Neural progenitor cell (in vitro differentiated cells): ENCODE measurements at places on chromosomes 12 and 14.

GRCh38 chr12:85835426-85836196 is 598 bp downstream of the RASSF9 start:
- DNase-seq, result peak; percentile 12

DNA sequence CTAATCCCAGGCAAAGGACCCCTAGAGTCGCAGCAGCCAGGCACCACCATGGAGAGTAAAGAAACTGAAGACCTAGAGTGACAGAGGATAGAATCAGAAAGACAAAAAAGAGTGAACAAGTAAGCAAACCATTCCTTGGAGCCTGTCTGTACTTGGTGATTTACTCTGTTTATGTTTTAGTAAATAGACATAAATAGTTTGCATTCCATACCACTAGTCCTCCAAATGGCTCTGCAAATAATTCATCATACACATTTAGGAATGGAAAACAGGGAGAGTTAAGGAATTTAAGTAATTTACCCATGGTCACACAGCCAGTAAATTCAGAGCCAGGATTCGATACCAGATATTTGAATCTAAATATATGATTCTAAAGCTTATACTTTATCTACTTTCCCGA is 2.8 kb downstream of the OLR1 start:
- no peak for DNase-seq

DNA sequence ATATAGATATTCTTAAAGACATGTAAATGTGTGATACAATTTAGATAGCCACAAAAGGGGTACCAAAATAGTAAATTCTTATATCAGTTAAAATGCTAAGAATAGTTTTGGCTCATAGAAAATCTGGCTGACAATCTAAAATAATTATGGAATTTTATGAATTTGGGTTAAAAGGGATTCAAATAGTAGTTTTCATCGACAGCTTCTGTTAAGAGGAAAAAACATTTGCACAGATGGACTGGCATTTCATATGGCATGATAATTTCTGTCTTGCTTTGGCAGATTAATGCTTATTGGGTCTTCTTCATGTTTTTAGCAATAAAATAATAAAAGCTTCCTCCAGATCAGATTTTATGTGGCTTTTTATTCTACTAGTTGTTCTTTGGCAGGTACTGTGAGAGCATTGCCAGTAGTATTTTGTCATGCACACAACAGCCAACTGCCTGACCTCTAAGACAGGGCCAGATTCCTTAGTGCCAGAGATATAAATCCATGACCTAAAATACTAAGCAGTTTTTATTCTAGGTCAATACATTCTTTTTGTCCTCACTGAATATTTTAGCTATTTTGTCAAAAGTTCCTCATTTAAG is 9.1 kb downstream of the ABCD2 start:
- no peak for DNase-seq

GRCh38 chr12:2376908-2377657 is 324.3 kb downstream of the CACNA1C start:
- DNase-seq, result peak; percentile 61

DNA sequence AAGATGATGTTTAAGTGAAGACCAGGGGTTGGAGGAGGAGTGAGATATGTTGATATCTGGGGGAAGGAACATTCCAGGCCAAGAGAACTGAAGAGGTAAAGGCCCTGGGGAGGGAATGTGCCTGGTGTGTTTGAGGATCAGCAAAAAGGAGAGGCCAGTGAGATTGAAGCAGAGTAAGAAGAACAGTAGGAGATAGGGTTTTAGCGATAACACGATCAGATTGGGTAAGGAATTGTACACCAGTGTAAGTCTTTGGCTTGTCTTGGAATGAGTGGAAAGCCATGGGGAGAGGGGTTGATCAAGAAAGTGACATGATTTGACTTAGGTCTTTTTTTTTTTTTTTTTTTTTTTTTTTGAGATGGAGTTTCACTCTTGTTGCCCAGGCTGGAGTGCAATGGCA is 4.8 kb downstream of the TROAP start:
- DNase-seq, result no peak

- no peak for DNase-seq
Observed at GRCh38 chr14:58541633-58542022, 96.1 kb upstream of the DACT1 start.

- no peak for DNase-seq
Observed at GRCh38 chr14:32403021-32403420, 73.9 kb downstream of the AKAP6 start.

DNA sequence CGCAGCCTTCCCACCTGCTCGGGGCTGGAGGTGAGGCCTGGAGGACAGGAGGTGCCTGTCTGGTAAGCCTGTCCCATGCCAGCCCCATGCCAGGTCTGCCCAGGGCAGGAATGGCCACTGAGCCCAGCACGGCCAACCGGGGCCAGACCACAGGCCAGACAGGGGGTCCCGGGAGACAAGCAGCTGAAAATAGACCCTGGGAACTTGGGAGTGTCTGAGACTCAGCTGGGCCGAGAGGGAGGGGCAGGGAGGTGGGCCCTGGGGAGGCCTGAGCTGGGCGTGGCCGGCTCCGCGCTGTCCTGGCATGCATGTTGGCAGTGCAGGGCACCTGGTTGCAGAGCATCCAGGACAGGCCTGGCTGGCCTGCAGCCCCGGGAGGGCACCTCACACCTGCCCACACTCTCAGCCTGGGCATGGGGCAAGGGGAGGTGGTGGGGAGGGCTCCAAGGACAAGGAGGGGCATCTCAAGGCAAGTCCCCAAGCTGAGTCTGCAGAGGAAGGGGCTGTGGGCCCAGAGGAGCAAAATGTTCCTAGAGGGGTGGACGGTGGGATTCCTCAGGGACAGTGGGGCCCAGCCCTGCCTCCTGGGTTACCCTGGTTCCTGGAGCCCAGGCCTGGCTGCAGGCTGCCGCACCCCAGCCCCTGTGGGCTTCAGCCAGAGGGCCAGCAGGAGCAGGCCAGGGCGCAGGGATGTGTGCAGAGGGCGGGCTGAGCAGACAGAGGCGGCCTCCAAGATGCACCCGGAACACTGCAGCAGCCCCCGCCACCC is 3.2 kb upstream of the CRIP1 start:
- no peak for DNase-seq

- peak; percentile 41 for DNase-seq
Observed at GRCh38 chr14:64968651-64969050, 3.5 kb downstream of the RAB15 start.

DNA sequence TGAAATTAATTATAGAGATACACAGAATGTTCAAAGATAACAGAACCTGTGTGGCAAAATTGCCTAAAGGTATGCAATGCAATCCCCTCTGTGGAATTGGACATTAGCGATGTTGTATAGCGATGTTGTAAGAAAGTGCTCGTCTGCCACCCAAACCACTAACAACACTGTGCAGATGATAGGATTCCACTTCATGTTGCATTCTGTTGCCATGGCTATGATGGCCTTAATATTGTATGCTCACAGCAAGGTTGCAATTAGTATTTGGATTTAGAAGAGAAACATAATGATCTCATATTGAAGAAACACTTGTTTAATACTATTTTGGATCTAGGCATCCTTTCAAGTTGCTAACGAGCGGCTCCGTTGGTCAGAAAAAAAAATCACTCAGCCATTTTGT is 260.3 kb downstream of the BCAT1 start:
- no peak for DNase-seq

- DNase-seq, result no peak
Observed at GRCh38 chr14:37566811-37567371, 28.2 kb downstream of the FOXA1 start.

- DNase-seq, result peak; percentile 62
Observed at GRCh38 chr14:102262929-102263462, 42.0 kb downstream of the MOK start.

- DNase-seq, result peak; percentile 45
Observed at GRCh38 chr14:83071888-83072501, 1538.3 kb upstream of the SEL1L start.
